ENCODE measurements at places on chromosomes 3 and 15.

DNA sequence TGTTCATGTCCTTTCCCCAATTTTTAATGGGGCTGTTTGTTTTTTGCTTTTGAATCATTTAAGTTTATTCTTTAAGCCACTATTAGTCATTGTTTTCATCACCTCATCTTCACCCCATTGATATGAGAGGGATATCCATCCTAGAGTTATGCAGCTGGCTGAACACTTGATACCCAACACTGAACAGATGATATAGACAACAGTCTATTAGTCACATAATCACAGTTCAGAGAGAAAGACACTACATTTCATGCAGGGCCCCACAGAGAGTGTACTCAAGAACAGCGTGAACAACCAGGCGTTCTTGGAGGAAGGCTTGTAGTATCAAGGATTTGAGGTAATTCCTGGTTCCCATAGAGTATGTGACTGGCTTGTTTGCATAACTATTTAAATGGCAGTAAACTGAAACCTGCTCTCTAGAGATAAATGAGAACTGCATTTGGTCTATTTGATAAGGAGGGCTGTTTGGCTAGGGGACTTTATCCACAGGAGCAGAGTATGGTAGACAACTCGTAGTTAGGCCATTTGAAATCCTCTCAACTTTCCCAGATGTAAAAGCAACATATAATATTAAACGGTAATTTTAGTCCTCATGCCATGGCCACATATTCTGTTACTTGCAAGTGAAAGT, 618.7 kb downstream of the SI start:
- no peak for DNase-seq

DNA sequence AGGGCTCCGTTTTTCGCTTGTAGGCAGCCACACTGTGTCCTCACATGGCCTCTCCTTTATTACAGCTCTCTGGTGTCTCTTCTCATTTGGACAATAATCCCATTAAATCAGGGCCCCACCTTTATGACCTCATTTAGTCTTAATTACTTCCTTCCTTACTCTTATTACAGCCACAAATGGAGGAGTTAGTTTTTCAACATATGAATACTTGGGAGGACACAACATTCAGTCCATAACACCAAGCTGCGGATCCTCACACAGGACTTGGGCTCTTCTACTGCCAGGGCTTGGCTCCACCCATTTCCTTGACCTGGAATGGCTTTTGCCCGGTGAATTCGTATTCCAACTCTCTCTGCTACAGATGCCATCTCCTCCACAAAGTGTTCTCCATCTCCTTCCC, 74.3 kb upstream of the SLC7A14 start:
- DNase-seq: no peak

DNA sequence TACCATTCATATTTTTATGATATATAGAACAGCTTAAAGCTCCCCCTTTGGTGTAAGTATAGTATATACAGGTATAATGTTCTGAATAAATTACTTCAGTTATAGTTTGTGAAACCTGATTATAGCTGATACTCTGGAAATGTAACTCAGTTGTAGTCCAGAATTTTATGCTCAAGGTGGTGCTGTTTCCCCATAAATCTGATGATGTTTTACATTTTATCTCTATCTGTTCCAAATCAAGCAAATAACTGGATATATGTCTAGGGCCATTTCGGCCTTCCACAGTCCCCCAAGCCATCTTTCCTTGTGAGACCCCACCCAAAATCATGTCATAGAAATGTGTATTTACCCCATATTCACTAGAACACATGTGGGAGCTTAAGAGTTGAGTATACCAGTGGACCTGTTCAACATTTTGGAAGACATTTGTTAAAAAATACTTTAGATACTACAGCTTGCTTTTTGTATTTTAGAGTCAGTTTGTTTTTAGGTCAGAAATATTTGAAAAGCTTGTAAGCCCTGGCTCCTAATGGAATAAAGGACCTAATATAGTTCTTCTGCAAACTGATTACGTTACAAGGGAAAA, 107.1 kb downstream of the ATG7 start:
- peak; percentile 78 for DNase-seq

- DNase-seq: no peak
Measured at GRCh38 chr3:69983546-69984265, 15.8 kb upstream of the SAMMSON start.

- DNase-seq: no peak
Measured at GRCh38 chr15:31297575-31298456, 28.8 kb upstream of the KLF13 start.

- DNase-seq: no peak
Measured at GRCh38 chr3:71784914-71785531, at the start of gene PROK2. Gene PROK2, minus strand, starts transcription at chr3:71785148. Its CDS starts 96 bp downstream, at chr3:71785052.

DNA sequence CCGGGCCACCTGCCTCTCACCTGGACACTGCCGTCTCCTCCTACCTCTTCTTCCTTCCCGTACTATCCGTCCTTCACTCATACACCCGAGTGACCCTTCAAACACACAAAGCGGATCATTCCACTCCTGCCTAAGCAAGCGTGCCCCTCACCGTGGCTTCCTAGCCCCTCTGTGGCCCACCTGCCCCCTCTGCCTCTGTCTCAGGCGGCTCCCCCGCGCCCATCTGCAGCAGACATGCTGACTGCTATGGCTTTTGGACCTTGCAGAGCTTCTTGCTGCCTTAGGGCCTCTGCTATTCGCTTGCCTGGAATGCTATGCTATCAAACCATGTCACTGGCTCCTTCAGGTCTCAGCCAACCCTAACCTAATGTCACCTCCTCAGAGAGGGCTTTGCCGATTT, 38.1 kb downstream of the SLC28A1 start:
- no peak for DNase-seq

- no peak for DNase-seq
Measured at GRCh38 chr3:133915685-133916658, 20.3 kb upstream of the RAB6B start.

- DNase-seq: no peak
Measured at GRCh38 chr3:126396536-126396935, 1.8 kb downstream of the CFAP100 start.

- DNase-seq: peak; percentile 70
Measured at GRCh38 chr3:158532099-158532734, 38.8 kb upstream of the MLF1 start.

DNA sequence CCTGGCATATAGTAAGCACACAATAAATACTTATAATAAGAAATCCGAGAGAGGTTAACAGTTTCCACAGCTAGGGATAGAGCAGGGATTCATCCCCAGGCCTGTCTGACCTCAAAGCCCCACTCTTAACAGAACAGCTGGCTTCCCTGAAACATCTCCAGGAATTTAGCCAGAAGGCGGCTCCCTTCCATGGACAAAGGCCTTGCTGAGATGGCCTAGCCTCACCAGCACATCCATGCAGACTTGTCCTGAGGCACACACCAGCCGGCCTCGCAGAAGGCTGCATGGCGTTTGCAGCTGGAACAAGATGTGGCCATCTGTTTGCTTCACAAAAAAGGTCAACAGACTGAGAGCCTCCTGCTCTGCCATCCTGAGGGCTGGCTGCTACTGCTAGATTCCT, 245.4 kb downstream of the SLCO3A1 start:
- DNase-seq: peak; percentile 91

DNA sequence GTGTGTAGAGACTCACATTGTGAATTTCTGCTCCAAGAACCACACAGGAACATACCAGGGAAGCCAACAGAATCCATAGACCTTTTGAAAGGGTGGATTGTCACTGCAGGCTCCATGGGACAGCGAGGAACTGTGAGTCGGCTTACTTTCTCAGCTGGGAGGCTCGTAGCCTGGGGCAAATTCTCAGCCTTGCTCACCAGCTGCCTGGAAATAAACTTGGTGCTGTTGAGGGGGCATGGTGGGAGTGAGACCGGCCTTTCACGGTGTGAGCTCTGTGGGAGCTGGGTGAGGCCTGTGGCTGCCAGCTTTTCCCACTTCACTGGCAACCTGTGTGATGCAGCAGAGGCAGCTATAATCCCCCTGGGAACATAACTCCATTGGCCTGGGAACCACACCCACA, 146.6 kb upstream of the P2RY1 start:
- no peak for DNase-seq

DNA sequence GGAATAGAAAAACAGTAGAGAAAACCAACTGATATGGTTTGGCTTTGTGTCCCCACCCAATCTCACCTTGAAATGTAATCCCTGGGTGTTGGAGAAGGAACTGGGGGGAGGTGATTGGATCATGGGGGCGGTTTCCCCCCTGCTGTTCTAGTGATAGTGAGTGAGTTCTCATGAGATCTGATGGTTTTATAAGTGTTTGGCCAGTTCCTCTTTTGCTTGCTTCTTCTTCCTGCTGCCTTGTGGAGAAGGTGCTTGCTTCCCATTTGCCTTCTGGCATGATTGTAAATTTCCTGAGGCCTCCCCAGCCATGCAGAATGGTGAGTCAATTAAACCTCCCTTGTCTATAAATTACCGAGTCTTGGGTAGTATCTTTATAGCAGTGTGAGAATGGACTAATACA, 48.4 kb downstream of the EOMES start:
- no peak for DNase-seq

Data from pons (tissue), 1 donor.